Stimulated activated CD4-positive, alpha-beta T cell treated with anti-CD3 and anti-CD28 coated beads, Interleukin-1b, Interleukin-23, amount 100 ng/mL, for 24 hours (primary cell): ENCODE measurements at places on chromosomes 2 and 18.

- no peak for DNase-seq
Measured at GRCh38 chr2:216405588-216405987, 6.7 kb upstream of the SMARCAL1 start.

- DNase-seq = no peak
Measured at GRCh38 chr2:126634273-126634861, 21.6 kb upstream of the GYPC start.

DNA sequence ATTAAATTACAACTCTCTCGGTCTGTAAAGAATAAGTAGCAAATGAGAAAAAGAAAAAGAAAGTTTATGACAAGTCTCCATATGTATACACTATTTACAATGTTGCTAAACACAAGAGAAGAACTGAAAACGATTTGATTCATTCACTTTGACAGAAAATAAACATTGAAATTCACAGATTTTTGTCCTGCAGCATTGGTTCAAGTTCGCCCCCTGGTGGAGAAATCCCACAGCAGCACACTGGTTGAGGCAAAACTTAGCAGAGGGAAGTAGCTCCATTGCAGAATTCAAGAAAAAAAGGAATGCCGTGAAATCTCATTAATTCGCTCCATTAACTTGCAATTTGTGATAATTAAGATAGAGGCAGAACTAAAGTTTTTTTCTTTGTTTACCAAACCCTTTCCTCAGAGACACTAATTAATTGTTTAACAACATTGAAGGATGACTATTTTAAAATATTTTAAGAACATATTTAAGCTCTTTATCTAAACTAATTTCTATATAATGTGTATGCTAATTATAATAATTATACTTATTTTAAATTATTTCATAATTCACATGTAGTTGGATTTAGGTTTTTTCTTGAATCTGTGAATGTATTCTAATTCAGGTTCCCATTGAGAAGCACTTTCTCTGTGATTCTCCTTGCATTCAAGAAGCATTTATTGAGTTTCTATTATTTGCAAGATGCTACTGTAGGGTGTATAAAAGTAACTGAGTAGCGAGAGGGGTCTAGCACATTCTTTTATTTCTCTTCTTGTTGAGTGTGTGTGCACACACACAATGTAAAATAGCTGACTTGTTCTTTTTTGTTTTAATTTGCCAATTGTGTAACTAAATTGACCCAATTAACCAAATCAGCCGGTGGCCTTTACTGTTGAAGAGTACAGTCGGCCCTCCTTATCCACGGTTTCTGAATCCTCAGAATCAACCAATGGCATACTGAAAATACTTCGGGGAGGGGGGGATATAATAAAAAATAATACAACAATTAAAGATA is 74.1 kb downstream of the COL4A3 start:
- DNase-seq = peak; percentile 49

DNA sequence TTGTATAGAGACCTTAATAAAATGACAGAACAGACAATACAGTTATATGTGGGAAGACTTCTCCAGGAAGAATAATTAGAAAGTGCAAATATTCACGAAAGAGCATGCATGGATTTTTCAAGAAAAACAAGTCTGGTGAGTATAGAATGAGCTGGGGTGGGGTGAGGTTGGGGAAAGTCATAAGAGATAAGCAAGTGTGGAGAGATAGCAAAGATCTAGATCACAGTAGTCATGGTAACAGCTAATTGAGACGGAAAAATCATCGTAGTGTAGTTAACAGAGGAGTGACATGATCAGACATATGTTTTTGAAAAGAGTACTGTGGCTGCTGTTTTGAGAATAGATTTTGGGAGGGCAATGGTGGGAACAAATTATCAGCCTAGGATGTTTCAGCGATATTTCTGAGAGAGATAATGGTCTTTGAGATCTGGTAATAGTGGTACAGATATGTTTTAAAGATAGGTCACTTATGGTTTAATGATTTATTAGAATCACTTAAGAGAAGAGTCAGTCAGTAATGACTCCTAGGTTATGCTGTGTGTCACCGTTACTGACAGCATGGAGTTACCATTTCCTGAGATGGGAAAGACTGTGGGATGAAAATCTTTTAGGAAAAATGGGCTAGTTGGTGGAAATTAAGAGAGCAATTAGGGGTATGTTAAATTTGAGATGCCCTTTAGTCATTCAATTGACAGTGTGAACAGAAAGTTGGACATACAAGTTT is 248.5 kb upstream of the SLC8A1 start:
- no peak for DNase-seq

DNA sequence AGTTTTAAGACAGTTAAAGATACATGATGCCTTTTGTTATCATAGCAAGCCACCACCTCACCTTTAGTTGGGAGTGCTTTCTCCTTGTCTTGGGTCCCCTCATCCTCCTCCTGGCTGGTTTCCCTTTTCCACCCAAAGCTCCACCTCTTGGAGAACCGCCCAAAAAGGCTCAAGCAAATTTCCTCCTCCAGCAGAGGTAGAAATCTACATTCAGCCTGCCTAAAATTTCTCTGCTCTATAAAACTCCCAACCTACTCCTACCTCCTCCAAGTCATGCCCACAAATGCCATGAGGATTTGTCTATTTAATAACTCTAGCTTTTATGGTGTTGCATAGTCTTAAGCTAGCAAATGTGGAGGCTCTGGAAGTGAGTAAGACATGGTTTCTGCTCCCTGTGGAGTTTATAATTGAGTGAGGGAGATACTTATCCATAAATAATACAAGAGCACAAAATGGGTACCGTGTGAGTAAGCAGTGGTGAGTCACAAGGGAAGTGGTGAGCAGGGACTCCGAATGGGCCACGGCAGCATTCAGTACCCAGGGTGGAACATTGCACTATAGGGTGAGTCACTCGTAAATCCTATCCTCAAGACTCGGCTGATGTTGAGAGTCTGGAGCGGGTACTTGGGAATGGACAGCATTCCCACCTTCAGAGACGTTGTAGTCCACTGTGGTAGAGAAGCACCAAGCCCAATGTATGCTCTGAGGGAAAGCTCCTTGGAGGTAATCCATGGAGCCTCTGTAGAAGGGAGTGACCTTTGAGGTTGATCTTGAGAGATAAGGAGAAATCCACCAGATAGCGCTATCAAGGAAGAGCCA is 146.3 kb downstream of the RTN4 start:
- peak; percentile 30 for DNase-seq

GRCh38 chr2:68741805-68742306 is 7.2 kb downstream of the ARHGAP25 start:
- no peak for DNase-seq

DNA sequence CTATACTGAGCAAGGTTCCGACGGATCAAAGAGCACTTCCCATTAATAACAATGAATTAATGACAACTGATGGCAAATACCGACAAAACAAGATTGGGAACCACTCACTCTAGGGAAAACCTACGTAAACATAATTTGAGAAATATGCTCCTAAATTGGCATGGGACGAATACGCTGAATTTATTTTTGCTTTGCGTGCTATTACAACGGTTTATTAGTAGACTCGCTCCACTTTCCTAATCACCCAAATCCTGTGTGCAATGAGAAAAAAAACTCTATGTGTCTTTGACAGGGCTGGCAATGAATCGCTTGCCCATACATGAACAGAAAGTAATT is 536 bp upstream of the SLC25A12 start:
- no peak for DNase-seq

DNA sequence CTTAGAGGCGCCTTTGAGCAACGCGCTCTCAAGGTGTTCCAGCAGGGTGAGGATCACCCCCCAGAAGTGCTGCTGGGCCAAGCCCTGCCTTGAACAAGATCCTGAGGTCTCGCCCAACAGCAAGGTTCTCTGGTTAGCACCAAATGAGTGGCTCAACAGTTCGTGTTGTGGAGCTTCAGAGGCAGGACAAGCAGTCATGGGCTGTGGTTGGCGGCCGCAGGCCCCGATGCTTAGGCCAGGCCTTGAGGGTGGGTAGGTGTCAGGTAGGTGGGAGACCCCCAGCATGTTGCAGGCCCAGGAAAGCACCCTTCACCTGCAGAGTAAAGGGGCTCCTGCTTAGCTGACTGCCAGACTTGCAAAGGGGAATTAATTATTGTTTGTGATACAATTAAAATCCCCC is 70.2 kb upstream of the FOSL2 start:
- no peak for DNase-seq

GRCh38 chr2:161077367-161078210 is 82.6 kb upstream of the TANK start:
- DNase-seq = peak; percentile 51

DNA sequence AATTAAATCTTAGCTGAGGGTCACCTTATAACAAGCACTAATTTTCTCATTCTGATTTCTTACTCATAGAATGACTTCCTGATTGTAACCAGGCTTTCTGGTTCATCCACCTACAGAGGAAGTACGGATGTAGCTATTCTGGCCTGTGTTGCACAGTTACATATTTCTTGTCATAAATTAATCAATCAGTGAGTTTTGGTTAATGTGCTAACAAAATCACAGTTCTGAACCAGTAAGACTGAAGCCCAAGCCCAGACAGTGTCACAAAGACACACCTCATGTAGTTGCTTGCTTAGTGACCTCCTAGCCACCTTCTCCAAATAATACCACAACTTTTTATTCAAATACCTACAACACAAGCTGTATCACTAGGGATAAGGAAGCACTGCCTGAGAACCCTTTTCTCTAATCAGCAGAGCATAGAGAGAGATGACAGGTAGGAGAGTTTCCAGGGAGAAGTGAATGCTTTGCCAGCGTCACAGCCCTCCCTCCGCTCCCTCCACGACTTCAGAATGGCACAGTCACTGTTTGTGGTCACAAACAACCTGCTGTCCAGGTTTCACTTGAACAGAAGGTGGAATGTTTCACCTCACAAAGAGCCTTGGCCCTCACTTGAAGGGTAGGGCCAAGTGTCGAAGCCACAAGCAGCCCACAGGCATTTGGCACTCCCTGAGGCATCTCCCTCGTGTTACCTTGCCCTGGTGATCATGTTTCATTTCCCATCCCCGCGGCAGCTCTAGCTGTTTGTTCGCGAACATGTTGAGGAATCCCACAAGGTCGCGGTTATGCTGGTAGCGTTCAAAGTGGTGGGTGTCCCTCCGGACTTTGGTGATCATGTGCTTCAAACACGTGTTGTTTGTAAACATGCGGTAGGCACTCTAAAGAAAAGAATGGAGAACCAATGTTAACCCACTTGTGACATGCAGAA is 120.8 kb upstream of the STK17B start:
- no peak for DNase-seq

DNA sequence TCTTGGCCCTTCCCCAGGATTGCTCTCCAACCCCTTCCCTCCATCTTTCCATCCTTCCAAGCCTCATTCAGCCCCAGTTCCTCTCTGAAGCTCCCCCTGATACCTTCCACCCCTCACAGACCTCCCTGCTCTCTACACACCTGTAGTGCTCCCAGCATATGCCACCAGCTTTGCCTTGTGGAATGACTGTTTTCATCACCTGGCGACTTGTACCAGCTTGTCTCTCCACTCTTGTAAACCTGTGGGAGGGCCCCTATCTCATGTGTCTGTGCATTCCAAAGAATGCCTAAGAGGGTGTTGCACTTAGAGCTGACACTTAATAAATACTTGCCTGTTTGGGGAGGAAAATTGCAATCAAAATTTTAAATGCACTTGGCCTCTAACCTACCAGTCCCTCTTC is 198.7 kb downstream of the BCL11A start:
- DNase-seq = no peak

- no peak for DNase-seq
Measured at GRCh38 chr2:48454504-48454903, 75.5 kb upstream of the STON1 start.

DNA sequence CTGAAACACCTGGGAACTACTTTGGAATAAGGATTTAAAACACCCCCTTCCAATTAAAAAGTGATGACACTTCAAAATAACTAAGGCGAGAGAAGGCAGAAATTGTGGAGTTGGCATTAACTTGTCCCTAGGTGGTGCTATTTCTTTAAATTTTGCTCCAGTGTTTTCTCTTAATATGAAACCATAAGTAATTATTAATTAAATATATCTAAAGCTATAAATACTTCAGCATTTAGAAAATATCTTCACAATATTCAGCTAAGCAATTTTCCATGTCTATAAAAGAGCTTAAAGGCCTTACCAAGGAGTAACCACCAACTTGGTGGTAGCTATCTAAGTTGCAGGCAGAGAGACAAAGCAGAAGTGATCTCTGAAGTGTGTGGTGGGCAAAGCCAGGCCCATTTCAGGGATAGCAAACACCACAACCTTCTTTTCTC is 186.8 kb upstream of the PGAP1 start:
- no peak for DNase-seq
